Central memory CD8-positive, alpha-beta T cell (primary cell): ENCODE measurements at places on chromosomes 1 and 21.

GRCh38 chr1:184114818-184115398 lies 63.4 kb downstream of the TSEN15 start:
- no peaks in the 10 kb centered on the region for H3K27me3 ChIP-seq
- H3K27ac ChIP-seq: no peak overlapping the region
- peaks cover 7% of the 10 kb centered on the region for H3K4me1 ChIP-seq
- H3K36me3 ChIP-seq: peaks cover 2% of the 10 kb centered on the region
- DNase-seq: no peak

- peaks cover 16% of the 10 kb centered on the region for H3K27me3 ChIP-seq
- no peak for DNase-seq
- H3K27ac ChIP-seq: no peak overlapping the region
- H3K4me1 ChIP-seq: no peaks in the 10 kb centered on the region
- no peak overlapping the region for H3K4me3 ChIP-seq
- H3K36me3 ChIP-seq: no peaks in the 10 kb centered on the region
Measured at GRCh38 chr1:27006683-27007082, 6.0 kb downstream of the TENT5B start.

GRCh38 chr1:42998386-42998785 lies 39.7 kb upstream of the SLC2A1 start:
- H3K4me3 ChIP-seq: no peak overlapping the region
- no peaks in the 10 kb centered on the region for H3K36me3 ChIP-seq
- DNase-seq: no peak
- H3K4me1 ChIP-seq: no peaks in the 10 kb centered on the region
- H3K27ac ChIP-seq: no peak overlapping the region
- H3K27me3 ChIP-seq: no peaks in the 10 kb centered on the region

- no peaks in the 10 kb centered on the region for H3K36me3 ChIP-seq
- H3K27ac ChIP-seq: no peak within 1 kb of the TSS
- H3K27me3 ChIP-seq: peaks cover 41% of the 10 kb centered on the region
- DNase-seq: no peak
- H3K4me1 ChIP-seq: no peaks in the 10 kb centered on the region
- H3K4me3 ChIP-seq: no peak within 1 kb of the TSS
Measured at GRCh38 chr1:46941135-46941694, at the start of gene CYP4A11. Gene CYP4A11 (minus strand): TSS chr1:46941476. CDS start chr1:46941433, 43 bp downstream.

DNA sequence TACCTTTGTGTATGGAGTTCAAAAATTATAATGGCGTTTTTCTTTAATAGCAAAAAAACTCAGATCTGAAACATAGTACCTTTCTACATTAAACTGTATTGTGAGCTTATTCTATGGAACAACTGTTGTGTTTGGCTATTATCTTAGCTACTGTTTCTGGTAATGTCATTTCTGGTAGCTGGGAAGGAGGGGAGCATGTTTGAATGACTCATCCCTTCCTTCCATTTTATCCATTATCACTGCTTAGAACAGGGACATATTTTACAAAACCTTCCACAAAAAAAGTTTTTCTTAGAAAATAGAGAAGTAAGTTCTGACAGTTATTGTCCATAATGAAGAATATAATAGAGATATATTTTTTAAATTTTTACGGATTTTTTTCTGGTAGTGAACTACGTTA lies 128.3 kb downstream of the NRDC start:
- H3K4me3 ChIP-seq: no peak overlapping the region
- H3K27me3 ChIP-seq: no peaks in the 10 kb centered on the region
- DNase-seq: no peak
- H3K36me3 ChIP-seq: peaks cover 13% of the 10 kb centered on the region
- no peak overlapping the region for H3K27ac ChIP-seq

- H3K27me3 ChIP-seq: peaks cover 61% of the 10 kb centered on the region
- no peak for DNase-seq
- peaks cover 14% of the 10 kb centered on the region for H3K4me1 ChIP-seq
Measured at GRCh38 chr1:99702221-99702620, 56.3 kb downstream of the PALMD start.
